ENCODE measurements at places on chromosomes 16 and 17.
A peak's percentile ranks its signal among the peaks of the same experiment; 100 is the strongest.

- DNase-seq, result no peak
These were observed 32.6 kb downstream of the PLXDC1 start for GRCh38 chr17:39118674-39119419.

DNA sequence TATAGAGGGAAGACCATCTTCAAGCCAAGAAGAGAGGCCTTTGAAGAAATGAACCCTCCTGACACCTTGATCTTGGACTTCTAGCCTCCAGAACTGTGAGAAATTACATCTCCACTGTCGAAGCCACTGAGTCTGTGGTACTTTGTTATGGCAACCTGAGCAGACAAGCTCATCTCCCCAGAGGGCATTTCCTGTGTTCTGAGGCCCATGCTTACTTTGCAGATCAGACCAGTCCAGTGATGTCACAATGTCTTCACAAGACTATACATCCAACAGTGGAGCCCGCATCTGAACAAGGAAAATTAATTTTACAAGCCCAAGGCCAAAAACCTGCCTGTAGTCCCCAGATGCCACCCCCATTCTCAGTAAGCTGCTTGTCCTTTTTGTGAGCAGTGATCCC lies 14.8 kb upstream of the C17orf113 start:
- peak; percentile 61 for DNase-seq

DNA sequence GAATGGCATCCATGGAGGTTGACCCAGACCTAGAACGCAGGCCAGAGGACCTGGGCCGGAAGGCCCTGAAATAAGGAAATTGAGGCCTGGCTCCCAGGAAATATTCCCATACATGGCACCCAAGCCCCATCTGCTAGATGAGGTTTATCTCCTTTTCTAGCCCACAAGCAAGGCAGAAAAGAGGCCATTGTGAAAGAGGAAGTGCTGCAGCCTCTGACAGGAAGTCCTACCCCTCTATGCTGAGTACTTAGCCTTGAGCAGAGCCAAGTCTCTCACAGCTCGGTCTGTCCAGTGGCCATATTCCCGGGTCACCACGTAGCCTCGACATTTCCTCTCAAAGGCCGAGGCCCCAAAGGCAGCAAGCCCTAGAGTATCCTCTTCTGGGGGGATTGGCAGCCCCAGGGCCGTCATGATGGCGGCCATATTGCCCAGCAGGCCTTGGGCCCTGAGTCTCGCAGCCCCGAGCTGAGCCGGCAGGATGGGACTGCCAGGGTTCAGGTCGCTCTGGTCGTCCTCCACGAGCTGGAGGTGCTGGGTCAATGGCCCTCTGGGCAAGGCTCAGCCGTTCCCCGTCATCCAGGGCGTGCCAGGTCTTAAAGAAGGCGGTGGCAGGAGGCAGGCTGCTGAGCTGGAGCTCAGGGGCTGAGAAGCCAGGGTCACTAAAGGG lies 7.8 kb downstream of the CTF1 start:
- peak; percentile 23 for DNase-seq

DNA sequence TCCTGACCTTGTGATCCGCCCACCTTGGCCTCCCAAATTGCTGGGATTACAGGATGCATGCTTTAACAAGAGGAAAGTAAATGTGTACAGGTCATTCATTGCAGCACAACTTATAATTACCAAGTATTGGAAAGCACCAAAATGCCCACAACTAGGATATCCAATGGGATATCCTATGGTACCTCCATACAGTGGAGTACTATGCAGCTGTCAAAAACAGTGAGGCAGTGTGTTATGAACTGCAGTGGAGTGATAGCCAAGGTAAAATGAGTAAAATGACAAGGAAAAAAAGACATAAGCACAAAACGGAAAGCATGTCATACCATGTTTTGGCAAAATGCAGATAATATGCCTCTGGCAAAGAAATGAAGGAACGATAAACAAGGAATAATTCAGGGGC lies 87.6 kb downstream of the FOXL1 start:
- DNase-seq, result no peak

DNA sequence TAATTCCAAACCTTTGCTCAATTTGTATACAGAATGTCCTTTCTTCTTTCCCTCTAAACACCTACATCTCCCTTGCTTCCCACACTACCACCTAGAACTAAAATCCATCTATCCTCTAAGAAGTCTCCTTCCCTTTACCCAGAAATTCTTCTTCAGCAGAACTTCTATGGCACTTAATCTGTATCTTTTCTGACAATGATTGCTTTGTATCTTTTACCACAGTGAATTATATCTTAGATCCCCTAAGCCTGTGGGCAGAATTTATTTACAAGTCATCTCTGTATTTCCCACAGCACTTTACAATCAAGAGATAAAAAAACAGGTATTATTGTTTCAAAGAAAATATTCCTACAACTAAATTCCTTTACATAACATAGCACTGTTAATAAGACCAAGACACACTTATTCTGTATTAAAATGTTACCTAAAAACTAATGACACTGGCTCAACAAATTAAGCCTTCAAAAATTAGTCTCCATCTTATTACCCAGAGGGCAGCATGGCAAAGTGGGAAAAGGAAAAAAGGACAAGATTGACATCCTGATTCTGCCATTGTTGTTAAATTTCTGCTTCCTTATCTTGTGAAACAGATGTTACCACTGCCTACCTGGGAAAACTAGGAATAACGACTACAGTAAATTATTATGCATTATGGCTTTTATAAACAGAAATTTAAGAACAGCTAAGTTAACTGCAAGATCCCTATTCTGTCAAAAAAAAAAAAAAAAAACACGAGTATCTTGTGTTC lies 42.8 kb downstream of the KANSL1 start:
- DNase-seq, result no peak

DNA sequence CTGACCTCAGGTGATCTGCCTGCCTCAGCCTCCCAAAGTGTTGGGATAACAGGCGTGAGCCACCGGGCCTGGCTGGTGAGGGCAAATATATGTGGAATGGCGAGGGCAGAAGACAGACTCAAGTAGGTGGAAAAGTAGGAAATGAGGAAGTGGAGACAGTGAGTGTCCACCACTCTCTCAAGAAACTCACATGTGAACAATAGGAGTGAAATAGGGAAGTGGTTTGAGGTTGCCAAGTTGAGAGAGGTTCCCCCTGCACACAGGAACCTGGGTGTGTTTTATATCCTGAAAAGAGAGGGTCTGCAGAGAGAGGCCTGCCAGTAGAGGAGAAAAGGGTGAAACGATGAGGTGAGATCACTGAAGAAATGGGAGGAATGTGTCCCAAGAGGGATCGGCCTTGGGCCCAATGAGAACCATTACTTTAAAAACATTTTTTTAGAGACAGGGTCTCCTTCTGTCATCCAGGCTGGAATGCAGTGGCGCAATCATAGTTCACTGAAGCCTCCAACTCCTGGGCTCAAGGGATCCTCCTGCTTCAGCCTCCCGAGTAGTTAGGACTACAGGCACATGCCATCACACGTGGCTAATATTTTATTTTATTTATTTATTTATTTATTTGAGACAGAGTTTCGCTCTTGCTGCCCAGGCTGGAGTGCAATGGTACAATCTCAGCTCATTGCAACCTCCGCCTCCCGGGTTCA lies 17.1 kb upstream of the CORO1A start:
- DNase-seq, result no peak

DNA sequence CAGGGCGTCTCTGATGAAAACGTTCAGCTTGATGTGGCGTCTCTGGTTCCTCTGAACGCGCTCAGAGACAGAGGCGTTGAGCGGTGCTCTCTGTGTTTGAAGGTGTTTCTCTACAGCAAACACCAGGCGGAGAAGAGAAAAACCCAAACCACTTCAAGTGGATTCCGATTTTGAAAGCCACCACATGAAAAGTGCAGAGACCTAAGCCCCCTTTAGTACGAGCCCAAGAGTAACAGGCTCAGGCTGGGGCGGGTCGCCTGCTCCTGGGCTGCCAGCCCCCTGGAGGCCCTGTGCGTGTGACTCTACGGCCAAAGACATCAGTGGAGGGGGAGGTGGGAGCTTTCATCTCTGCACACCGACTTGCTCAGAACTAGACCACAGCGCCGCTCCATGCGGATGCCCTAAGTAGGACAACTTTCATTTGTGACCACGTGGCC lies 328.4 kb downstream of the MAF start:
- peak; percentile 84 for DNase-seq

- DNase-seq, result no peak
These were observed 534.1 kb downstream of the GRIN2A start for GRCh38 chr16:9647981-9648701.
